Vagina (tissue), 2 donors: ENCODE measurements at places on chromosomes 3 and 15.
A peak's percentile ranks its signal among the peaks of the same experiment; 100 is the strongest.

DNA sequence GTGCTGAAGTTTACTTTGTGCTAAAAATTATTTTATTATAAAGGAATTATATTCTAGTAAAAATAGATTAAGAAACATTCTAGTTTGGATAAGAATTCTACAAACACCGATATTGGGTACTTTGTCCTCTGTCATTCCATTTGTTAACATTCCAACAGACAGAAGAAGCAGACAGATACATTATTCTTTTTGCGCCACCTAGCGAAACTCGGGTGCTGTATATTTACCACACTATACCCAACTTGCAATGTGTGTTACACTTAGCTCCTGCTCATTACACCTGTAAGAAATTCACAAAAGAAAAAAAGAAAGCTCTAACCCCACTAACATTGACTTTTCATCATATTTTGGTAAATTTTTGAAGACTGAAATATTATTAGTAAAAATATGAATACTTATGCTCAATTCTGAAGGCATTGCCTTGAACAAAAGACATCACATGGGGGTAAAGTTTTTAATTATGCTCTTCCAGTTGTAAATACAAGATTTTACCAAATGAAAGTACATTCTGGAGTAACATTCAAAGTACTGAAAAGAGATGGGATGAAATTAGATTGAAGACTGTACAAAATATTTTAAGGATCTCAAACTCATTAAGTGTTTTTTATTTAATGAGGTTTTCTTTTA, 136.5 kb upstream of the MLF1 start:
- H3K4me1 ChIP-seq = no peaks in the 10 kb centered on the region
- no peak overlapping the region for H3K4me3 ChIP-seq
- DNase-seq = no peak
- no peaks in the 10 kb centered on the region for H3K27me3 ChIP-seq
- H3K36me3 ChIP-seq = no peaks in the 10 kb centered on the region

DNA sequence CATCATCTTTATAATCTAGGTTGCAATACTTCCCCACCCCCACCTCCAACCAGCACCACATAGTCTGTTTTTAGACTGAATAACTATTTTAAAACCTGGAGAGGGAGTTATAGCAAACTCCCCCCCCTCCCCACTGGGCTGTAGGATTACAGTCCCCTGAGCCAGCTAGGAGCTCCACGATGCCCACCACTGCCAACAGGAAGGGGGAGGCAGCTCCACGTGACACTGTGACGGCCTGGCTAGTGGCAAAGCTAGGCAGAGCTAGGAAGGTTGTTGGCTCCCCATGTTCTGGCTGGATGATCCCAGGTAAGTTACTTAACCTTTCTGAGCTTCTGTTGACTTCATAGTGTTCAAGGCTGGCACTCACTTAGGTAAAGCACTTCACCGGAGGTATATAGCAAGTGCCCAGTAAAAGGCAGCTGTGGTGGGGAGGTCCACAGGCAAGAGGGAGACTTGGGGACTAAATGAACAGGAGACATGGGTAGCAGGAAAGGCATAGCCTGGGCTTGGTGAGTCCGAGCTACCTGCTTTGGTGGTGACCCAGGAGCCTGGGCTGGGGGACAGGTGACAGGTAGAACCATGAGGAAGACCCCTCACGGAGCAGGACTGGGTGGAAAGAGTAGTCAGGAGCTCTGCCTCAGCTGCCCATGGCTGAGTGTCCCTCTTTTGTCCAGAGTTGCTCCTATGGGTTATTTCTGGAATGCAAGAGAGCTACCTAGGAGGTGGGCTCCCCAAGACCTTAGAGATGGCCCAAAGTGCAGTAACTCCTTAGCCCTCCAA, 4.0 kb upstream of the TBC1D21 start:
- no peak overlapping the region for H3K27ac ChIP-seq
- DNase-seq = no peak
- no peaks in the 10 kb centered on the region for H3K27me3 ChIP-seq
- no peaks in the 10 kb centered on the region for H3K36me3 ChIP-seq

GRCh38 chr3:170634663-170635384, 48.9 kb upstream of the SLC7A14 start:
- no peaks in the 10 kb centered on the region for H3K27me3 ChIP-seq
- no peak overlapping the region for H3K27ac ChIP-seq
- no peak for DNase-seq
- no peak overlapping the region for H3K4me3 ChIP-seq
- no peaks in the 10 kb centered on the region for H3K36me3 ChIP-seq
- no peaks in the 10 kb centered on the region for H3K4me1 ChIP-seq

- H3K27me3 ChIP-seq = no peaks in the 10 kb centered on the region
- DNase-seq = no peak
- no peaks in the 10 kb centered on the region for H3K4me1 ChIP-seq
- H3K27ac ChIP-seq = no peak overlapping the region
- H3K36me3 ChIP-seq = no peaks in the 10 kb centered on the region
- no peak overlapping the region for H3K4me3 ChIP-seq
Measured at GRCh38 chr3:17302774-17303173, 418.0 kb downstream of the PLCL2 start.

DNA sequence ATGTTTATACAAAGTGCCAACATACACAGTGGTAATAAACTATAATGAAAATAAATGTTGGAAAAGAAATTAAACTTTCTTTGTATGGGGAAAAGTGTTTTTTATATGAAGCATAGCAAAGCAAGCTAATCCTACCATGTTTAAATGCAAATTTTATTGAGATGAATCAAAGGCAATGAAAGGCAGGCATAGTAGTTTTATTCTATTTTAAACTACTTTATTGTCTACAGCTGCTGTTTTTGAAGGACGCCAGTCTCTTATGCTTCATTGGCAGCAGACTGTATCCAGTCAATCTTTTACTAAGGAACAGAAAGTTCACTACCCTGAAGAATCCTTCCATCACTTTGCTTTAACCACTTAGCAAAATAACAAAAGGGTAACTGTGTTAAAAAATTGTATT, 761.0 kb downstream of the ROBO2 start:
- H3K27me3 ChIP-seq = no peaks in the 10 kb centered on the region
- H3K4me3 ChIP-seq = no peak overlapping the region
- H3K27ac ChIP-seq = no peak overlapping the region
- no peaks in the 10 kb centered on the region for H3K4me1 ChIP-seq

GRCh38 chr15:23566071-23566554, 639 bp downstream of the MKRN3 start:
- peak overlapping the region; percentile 20 for H3K4me3 ChIP-seq
- DNase-seq = no peak
- no peaks in the 10 kb centered on the region for H3K36me3 ChIP-seq
- no peaks in the 10 kb centered on the region for H3K27me3 ChIP-seq
- no peak overlapping the region for H3K27ac ChIP-seq

DNA sequence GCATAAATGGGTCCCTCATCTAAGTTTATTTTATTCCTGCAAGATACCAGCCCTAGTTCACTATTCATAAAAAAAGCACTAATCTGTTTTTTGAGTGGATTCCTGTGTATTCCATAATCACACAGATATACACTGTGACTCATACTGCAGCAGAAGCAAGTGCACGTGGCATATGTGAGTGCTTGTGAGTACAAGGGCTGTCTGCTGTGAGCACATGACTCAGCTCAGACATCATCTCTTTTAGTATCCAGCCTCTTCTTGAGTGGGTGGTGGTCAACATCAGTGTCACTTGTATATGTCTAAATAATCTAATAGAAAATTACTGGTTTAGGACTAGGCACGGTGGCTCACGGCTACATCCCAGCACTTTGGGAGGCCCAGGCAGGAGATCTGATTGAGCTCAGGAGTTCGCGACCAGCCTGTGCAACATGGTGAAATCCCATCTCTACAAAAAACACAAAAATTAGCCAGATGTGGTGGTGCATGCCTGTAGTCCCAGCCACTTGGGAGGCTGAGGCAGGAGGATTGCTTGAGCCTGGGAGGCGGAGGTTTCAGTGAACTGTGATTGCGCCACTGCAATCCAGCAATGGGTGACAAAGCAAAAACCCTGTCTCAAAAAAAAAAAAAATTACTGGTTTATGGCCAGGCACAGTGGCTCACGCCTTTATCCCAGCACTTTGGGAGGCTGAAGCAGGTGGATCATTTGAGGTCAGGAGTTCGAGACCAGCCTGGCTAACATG, 49.8 kb downstream of the NIPA2 start:
- H3K27ac ChIP-seq = no peak overlapping the region
- no peaks in the 10 kb centered on the region for H3K27me3 ChIP-seq
- no peak for DNase-seq
- no peaks in the 10 kb centered on the region for H3K4me1 ChIP-seq

GRCh38 chr15:32870240-32871033, 152.6 kb downstream of the GREM1 start:
- H3K27ac ChIP-seq = no peak overlapping the region
- no peaks in the 10 kb centered on the region for H3K27me3 ChIP-seq
- H3K4me1 ChIP-seq = peaks cover 12% of the 10 kb centered on the region
- no peak for DNase-seq

GRCh38 chr3:65893631-65894030, 145.1 kb downstream of the MAGI1 start:
- DNase-seq = no peak
- H3K4me3 ChIP-seq = no peak overlapping the region
- no peaks in the 10 kb centered on the region for H3K36me3 ChIP-seq
- no peaks in the 10 kb centered on the region for H3K27me3 ChIP-seq
- no peak overlapping the region for H3K27ac ChIP-seq

DNA sequence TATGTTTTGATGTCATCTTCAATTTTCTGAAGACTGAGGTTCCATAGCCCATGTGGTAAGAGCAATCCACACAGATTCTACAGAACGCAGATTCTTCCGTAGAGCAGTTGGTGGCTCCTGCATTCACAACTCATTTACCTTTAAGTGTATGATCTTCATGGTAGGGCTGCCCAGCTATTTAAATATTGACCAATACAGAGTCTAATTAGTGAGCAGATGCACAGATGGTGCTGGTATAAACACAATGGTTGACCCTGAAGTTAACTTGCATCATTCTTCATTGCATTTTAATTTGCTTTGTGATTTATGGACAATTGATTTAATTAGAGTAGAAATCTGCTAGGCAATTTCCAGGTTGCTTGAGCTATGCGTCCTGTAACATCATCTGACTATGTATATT, 269.2 kb downstream of the SQOR start:
- no peak for DNase-seq
- H3K27ac ChIP-seq = no peak overlapping the region
- H3K36me3 ChIP-seq = no peaks in the 10 kb centered on the region
- no peaks in the 10 kb centered on the region for H3K4me1 ChIP-seq

GRCh38 chr15:19973718-19974117, 567.9 kb downstream of the GOLGA6L6 start:
- DNase-seq = no peak
- H3K4me1 ChIP-seq = no peaks in the 10 kb centered on the region
- no peak overlapping the region for H3K27ac ChIP-seq
- H3K36me3 ChIP-seq = no peaks in the 10 kb centered on the region
- H3K27me3 ChIP-seq = no peaks in the 10 kb centered on the region
- H3K4me3 ChIP-seq = no peak overlapping the region

GRCh38 chr3:138072796-138073195, 42.6 kb downstream of the DZIP1L start:
- H3K27me3 ChIP-seq = no peaks in the 10 kb centered on the region
- no peaks in the 10 kb centered on the region for H3K4me1 ChIP-seq
- DNase-seq = no peak
- H3K4me3 ChIP-seq = no peak overlapping the region
- no peaks in the 10 kb centered on the region for H3K36me3 ChIP-seq

DNA sequence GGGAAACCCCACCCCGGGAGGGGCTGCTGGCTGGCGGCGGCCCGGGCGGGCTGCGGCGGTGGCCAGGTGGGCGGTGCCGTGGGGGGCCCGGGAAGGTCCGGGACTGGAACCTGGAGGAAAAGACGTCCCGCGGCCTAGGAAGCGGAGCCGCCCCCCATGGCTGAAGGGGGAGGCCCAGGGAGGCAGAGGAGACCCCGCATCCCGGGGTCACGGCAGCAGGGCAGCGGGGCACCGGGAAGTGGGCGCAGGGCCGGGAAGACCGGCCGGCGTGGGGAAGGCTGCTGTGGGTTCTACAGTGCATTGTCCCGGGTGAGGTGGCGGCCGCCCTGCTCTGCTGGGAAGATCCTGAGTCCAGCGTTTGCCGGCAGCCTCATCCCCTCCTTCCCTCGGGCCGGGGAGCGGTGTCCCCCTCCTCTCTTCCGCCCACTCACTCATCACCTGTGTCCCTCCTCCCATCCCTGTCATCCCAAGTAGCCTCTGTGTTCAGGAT, 525 bp upstream of the FSTL1 start:
- DNase-seq = no peak
- H3K4me1 ChIP-seq = peaks cover 40% of the 10 kb centered on the region
- H3K36me3 ChIP-seq = no peaks in the 10 kb centered on the region
- H3K4me3 ChIP-seq = peak overlapping the region; percentile 63

DNA sequence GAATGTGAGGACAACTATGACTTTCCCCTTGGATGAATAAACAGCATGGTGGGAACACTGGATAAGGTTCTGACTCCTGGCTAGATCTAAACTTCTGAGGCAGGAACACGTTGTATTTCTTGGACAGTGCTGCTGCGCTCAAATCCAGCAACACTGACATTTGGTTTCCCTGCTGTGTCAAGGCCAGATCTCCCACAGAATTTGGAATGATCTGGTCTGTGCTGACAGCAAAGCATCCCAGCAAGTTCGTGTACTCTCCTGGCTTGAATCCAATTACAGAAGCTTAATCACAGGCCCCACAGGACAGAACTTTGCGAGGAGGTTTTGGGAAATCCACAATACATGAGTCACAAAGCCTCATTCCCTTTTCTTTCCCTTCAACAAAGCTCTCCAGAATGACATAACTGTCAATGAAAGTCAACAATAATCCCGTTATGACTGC, 92.5 kb downstream of the ADAMTS9 start:
- no peak for DNase-seq
- H3K4me1 ChIP-seq = no peaks in the 10 kb centered on the region
- H3K36me3 ChIP-seq = peaks cover 4% of the 10 kb centered on the region
- H3K27me3 ChIP-seq = no peaks in the 10 kb centered on the region

DNA sequence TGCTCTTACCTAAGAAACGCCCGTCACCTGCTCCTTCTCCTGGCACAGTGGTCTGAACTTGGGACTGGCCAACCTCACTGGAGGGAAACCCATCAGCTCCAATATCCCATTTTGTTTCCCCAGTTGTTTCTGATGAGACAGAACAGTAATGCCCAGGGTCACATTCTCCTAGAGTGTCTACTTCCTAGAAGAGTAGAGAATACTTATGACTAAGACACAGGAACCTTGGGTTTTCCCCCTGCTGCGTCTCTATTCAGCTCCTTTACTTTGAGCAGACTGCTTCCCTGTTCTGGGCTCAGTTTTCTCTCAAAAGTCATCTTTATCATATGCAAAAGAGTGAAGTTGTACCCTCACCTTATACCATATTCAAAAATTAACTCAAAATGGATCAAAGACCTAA, 79.4 kb downstream of the POLR2M start:
- H3K27ac ChIP-seq = no peak overlapping the region
- H3K4me3 ChIP-seq = no peak overlapping the region
- no peaks in the 10 kb centered on the region for H3K27me3 ChIP-seq
- no peak for DNase-seq
- H3K36me3 ChIP-seq = no peaks in the 10 kb centered on the region
- H3K4me1 ChIP-seq = peaks cover 9% of the 10 kb centered on the region

DNA sequence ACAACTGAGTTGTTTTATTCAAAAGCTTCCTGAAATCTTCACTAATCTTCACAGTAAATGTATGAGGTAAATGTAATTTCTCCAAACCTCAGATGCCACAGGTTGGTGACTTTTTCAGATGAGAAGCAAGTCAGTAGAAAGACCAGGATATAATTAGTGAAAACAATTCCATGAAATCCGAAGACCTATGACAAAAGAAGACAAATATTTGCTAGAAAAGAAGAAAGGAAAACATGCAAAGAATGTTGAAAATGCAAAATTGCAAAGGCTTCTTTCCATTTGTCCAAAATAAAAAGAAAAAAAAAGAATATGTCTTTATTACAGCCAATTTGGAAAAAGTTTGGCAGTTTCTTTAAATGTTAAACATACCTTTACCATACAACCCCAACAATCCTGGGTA, 88.3 kb upstream of the MYRIP start:
- H3K4me3 ChIP-seq = no peak overlapping the region
- H3K27me3 ChIP-seq = no peaks in the 10 kb centered on the region
- H3K27ac ChIP-seq = no peak overlapping the region
- H3K36me3 ChIP-seq = no peaks in the 10 kb centered on the region
